Activated effector memory CD4-positive, alpha-beta T cell treated with Interleukin-2 at 50 U/mL for 16 hours (primary cell): ENCODE measurements at places on chromosomes 16 and 17.

DNA sequence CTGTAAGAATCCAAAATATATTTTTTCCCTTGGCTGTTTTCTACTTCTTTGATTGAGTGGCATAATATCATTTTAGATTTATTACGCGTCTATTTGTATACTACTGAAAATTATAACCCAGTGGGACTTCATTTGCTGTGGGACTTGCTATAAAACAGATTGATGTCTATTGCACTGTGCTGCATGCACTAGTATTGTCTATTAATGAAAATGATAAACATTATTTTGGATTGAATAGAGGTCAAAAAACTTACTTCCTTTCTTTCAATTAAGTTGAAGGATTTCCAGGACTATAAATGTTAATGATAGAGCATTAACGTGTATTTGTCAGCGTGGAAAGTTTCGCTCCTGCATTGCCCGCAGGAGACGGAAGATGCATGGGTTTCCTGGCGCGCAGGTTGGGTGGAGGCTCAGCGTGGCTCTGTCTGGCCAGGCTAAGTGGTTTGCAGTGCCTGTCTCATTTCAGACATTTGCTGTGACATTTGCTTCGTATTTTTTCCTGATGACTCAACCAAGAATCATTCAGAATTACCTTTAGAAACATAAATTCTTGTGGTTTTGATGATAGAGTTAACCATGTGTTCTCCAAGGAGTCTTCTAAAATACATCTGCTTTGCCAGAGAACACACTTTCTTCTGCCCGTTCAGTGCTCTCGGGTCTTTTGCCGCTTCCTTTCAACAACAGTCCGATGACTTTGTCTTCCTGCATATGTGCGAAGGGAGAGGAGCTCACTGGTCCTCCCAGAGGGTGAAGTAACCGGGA lies 216.7 kb downstream of the RPTOR start:
- peak; percentile 64 for DNase-seq

GRCh38 chr17:17810084-17810894 lies 26.5 kb downstream of the SREBF1 start:
- DNase-seq = no peak

- DNase-seq = no peak
Measured at GRCh38 chr17:66625311-66625767, 209.6 kb upstream of the CACNG5 start.

DNA sequence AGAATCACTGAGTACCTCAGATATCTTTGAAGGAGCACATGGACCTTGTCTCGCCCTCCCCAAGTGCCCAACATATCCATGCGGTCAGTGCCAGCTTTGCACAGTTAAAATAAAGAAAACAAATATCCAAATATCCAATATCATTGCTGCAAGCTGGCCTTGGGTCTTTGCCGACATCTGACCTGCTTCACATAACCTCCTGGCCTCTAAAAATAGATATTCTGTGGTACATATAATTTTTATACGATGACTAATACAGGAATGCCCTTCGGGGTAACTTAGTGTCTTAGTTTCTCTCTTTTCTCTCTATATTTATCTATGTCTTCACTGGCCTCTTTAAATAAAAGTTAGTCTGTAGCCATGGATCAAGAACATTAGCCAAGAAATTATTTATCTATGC lies 67.8 kb downstream of the MAF start:
- DNase-seq = no peak

DNA sequence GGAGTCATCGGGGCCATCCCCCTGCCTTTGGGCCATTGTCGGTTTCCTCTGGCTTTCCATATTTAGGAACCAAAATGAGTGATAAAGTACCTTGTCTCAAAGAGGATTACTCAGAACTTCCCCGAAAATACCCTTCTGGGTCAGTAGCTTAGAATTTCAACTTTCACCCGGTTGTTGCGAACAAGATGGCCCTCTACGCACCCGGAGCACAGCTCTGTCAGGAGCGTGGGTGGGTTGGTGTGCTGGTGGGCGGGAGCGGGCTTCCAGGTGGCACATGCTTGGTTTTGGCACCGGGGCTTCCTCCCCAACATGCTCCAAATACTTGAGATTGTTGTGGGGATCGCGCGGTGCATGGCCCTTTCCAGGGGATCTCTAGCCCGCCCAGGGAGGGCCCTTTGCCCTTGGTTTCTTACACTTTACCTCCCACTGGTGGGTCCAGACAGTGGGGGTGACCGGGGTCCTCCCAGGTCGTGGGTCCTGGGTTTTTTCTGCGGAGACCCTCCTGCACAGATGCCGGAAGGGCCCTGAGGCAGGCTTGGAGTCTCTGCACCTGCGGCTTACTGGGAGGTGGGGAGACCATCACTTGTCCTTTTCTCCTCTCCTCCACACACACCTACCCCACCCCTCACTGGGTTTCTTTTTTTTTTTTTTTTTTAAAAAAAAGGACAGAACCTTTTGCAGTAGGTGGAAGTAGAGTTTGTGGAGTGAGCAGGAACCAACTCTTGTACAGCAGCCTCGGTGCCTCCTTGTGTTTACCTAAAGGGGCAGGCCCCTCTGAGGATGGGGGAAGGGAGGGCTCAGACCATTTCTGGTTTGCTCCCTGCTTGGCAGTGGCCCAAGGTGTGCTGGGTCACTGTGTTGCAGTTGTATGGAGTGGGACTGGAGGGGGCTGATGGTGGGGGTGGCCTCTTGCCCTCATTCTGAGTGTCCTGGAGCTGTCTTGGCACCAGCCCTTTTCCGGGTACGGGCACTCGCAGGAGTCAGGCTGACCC lies 142.1 kb downstream of the SEC14L1 start:
- no peak for DNase-seq

DNA sequence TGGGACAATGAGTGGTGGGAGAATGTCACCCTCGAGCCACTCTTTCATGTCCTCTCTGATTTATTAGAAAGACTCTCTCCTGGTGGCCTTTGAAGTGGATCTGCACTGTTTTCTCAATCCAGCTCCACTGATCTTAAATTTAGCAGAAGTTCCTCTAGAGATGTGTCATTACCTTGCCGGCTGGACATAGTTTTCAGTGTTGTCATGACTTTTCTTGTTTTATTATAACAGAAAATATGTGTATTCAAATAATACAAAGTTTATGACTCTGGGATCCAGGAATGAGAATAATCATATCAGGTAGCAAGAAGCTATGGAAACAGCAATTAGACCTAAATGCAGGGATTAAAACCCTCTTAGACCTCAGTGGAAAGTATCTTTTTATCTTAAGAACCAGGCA lies 247.5 kb upstream of the ELAC2 start:
- no peak for DNase-seq

- no peak for DNase-seq
Measured at GRCh38 chr16:49452578-49452977, 79.0 kb downstream of the C16orf78 start.

GRCh38 chr16:86763819-86764218 lies 185.5 kb downstream of the FOXL1 start:
- no peak for DNase-seq

DNA sequence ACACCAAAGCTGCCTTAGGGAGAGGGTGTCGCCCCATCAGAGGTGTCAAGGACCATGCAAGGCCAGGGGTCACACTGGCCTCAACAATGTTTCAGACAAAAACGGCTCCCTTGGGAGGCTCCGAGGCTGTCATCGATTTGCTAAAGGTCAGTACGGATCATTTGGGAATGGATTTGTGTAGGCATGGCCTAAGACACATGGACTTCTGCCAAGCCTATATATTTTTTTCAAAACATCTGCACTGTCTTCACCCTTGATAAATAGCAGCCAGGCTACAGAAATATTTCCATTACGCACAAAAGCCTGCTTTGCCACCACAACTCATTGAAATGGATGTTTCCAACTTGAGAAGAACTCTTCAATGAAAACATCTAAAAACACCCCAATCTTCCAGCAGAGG lies 10.3 kb downstream of the CUEDC1 start:
- DNase-seq = no peak

DNA sequence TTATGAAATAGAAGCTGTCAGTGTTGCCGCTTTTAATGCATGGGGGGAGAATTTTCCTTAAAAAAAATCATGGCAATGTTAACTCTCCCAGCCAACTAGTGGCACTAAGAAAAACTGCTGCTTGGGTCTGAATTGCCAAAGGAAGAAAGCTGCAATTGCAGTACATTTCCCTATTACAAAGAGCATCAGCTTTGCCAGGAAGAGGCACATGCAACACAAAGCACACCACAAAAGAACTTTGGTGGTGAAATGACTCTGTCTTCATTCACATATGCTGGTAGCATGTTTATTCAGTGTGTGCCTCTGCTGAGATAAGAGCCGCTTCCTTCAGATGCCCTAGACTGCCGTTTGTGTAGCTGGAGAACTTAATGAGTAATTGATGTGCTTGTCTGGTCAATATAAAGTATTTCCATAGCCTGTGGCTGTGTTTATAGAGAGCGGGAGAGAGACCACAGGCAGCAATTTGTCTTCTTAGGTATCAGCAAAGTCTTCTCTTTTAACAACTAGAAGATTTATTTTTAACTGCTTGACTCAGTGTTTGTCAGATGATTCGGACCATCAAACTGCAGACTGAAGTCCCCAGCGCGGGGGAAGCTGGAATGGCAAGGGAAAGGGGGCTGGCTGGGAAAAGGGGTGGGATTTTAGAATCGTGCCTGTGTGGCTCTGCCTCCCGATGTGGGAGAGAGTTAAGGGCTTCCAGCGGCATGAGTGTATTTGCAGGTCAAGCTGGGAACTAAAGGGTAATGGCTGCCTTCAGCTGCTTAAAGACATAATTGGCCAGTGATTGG lies 115.1 kb downstream of the MRTFB start:
- no peak for DNase-seq

DNA sequence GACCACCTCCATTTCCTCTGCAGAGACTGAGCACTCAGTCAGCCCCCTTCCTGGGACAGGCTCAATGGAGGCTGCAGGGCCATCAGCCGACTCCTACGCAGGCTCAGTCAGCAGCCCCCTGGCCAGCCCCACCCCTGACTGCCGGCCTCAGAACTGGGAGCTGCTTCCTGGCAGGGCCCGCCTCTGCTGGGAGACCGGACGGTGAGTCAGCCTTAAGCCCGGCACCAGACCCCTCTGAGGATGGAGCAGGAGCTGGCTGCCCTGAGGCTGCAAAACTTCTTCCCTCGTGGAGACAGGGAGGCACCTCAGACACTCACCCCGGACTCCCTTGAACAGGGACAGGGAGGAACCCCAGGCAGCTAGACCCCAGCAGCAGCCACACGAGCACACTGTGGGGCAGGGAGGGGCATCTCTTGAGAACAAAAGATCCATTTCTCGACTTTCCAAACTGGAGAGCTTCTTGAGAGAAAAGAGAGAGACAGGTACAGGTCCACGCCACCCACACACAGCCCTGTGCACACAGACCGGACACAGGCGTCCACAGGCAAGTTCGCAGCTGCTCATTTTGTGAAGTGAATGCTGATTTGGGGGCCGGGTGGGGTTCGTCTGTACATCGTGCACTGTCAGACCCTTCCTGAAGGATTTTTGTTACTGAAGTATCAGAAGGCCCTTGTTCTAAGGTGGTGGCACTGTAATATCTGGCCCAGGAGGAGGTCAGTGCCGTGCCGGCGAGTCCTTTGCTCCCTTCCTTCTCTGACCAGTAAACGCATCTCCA lies 1.3 kb upstream of the TUBB3 start:
- no peak for DNase-seq
